ENCODE measurements at places on chromosomes 3 and 15.

DNA sequence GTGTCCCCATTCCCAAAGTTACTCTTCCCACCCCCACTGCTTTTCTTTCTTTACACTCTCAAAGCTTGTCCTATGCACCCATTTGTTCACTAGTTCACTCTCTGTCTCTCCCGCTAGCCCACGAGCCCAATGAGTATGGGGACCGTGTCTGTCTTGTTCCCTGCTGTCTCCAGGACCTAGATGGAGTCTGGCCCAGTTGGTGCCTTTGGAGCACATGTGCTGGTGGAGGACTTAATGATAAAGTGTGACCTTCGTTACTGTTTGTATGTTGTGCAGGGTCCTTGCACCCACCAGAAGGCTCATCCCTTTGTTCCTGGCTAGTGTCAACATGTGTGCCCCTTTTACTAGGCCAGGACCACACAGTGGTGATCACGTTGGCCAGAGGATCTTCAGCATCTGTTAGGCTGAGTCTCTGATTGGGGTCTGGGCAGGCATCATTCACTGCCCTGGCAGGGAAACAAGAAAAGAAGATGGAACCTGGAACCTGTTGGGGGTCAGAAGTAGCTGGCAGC, 7.4 kb downstream of the CISH start:
- no peak for DNase-seq

- DNase-seq = no peak
Measured at GRCh38 chr15:52466134-52466701, 62.5 kb downstream of the MYO5A start.

GRCh38 chr15:90836296-90836871, 32.0 kb upstream of the FURIN start:
- DNase-seq = no peak

DNA sequence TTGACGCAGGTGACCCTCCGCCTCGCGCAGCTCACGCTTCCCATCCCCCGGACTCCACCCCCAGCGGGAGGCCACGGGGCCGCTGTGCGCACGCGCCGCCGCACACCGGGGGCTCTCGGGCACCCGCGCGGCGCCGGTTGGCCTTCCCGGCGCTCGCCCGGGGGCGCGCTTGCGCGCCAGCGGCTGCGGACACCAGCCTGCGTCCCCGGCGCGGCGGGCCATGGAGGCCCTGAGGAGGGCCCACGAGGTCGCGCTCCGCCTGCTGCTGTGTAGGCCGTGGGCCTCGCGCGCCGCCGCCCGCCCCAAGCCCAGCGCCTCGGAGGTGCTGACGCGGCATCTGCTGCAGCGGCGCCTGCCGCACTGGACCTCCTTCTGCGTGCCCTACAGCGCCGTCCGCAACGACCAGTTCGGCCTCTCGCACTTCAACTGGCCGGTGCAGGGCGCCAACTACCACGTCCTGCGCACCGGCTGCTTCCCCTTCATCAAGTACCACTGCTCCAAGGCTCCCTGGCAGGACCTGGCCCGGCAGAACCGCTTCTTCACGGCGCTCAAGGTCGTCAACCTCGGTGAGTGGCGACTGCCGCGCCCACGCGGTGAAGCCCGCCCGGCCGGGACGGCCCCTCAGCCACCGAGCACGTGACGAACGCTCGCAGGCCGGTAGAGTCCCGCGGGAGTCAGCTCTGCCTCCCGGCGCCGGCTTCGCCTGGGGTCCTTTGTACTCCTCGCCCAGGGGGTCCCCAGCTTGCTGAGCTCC, at the start of gene C15orf61:
Gene C15orf61, plus strand, starts transcription at position 103 of the 754 bp plus-strand sequence. Its CDS starts 118 bp downstream, at position 221.
- peak; percentile 69 for DNase-seq

DNA sequence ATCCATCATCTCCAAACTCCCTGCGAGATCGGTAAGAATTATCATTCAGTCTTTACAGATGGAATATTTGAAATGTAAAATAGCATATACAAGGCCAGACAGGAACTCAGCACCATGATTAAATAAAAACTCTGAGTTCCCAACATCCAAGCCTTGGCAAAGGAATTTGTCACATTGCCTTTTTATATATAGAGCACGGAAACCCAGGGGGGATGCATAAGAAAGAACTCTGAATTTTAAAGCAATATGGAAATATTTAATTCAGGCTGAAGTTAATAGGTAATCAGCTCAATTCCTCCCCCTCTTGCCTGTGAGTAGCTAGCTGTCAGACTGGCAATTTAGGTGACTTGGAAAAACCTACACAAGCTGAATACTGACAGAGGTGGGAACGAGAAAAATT, 217.9 kb upstream of the KCNMB2 start:
- no peak for DNase-seq

DNA sequence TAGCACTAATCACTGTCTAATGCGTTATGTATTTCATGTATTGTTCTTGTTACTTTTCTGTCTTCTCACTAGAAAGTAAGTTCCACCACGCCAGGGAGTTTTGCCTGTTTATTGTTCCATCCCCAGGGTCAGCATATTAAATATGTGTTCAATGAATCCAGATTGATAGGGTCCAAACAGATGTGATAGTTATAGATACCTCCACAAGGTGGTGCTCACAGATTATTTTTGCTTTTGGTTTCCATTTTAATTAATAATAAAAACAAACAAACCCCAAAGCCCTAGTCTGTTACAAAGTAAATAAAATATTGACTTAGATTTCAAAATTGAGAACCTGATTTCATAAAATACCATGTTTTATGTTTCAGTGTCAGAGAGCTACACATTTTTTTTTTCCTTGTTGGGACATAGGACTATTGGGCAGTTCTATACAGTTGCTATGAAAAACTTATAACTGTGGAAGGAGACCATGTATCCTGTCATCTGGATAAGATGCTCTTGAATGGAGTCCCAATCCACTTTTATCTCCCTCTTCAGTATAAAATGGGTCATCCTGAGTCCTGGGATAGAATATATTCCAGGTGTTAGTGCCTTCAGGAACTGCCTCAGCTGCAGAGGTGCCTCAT, 12.4 kb downstream of the OTOL1 start:
- no peak for DNase-seq

DNA sequence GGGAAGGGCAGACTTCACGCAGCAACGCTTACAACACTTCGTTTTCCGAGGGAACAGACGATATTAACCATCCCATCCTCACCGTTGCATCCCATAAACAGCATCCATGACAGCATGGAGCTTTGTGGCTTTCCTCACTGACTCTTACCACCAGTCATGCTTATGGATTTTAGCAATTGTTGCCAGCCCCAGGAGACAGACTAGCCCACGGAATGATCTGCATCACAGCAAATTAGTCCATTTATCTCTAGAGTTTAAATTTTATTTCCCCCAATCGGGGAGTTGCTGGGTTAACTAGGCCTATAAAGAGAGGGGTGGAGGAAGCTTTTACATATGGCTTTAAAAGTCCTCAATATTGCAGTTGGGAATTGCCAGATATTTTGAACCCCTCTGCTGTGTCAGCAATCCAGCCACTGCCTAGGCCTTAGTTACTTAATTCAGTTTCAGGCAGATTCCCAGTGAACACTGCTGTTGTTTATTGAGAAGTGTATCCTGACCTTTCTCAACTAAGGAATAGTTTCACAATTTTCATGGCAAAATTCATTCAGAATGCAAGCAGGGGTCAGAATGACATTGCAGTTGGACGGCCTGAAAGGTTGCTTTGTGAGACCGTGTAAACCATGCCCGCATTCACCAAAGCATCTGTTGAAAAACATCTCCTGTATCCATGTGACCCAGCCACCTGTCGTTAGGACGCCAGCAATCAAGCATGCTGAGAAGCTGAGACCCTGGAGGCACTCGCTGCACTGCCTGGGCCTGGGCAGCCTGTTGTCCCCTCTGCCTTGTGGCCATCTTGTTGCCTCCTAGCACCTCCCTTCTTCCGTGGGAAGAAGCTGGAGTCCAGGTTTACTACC, 397.4 kb upstream of the TPM1 start:
- no peak for DNase-seq
